NCI-H187 (cell line): ENCODE measurements at places on chromosomes 4 and X.

DNA sequence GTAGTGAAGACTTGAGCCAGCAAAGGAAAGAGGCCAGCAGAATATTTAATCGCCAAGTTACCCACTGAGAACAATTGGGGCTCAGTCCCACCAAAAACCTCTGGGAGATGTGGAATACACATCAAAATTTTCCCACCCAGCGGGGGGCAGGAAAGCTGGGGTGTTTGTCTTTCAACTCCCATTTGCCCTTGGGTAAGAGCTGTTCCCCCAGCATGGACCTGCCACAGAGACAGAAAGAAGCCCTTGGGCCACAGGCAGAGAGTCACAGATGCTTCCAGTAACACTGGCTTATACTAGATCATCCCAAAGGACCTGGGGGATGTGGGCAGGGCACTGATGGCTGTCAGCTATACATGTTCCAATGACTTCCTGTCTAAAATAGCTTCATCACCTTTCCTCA is 18.9 kb upstream of the FBXW7 start:
- no peak for DNase-seq

DNA sequence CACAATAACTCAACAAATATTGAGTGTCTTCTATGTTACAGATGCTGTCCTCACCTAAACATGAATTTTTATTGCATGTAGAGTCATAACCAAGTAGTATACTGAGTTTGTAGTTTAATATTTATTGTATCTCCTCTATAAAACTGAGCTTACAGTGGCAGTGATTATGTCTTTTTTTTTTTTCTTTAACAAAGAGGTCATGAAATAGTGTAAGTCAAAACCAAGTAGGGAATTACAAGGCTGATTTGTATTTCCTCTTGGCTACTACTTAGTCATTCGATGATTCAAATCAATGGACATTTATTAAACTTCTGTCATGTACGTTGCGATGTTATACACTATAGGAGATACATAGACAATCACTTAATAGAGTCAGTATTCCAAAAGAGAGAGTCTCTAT is 48.4 kb downstream of the IL15 start:
- no peak for DNase-seq

DNA sequence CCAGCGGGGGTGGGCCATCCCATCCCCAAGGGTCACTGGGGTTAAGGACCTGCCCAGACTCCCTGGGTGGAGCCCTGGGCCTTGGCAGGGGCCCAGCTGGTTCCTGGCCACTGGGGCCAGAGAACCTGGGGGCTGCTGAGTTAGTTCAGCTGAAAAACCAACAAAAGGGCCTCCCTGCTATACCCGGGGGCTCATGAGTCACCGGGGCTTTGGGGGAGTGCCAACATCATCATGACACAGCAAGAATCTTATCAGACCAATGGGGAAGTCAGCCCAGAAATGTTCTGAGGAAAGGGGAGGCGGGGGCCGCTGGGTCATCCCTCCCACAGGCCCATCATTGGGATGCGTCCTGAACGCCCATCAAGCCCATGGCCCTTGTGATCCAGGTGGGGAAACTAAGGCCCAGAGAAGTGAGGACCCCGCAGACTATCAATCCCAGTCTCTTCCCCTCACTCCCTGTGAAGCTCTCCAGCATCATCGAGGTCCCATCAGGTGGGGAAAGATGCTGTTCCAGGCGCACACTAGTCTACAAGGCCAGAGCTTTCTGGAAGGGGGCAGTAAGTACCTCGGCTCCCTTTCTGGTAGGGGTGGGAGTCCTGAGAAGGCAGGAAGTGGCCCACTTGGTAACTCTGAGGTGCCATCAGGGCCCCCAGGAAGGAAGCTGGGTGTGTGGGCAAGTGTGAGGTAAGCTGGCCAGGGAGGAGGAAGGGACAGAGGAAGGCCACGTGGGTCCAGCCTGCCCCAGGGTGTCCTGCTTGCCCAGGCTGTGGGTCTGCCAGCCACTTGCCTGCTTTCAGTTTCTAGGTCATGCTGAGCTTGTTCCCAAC is 4.5 kb downstream of the G6PD start:
- no peak for DNase-seq

- DNase-seq, result peak; percentile 4
Measured at GRCh38 chrX:40175511-40176350, 78.0 kb upstream of the BCOR start.

- no peak for DNase-seq
Measured at GRCh38 chr4:37780444-37781130, 45.9 kb upstream of the PGM2 start.

GRCh38 chr4:3238721-3239120 is 10.2 kb upstream of the MSANTD1 start:
- DNase-seq, result peak; percentile 20

DNA sequence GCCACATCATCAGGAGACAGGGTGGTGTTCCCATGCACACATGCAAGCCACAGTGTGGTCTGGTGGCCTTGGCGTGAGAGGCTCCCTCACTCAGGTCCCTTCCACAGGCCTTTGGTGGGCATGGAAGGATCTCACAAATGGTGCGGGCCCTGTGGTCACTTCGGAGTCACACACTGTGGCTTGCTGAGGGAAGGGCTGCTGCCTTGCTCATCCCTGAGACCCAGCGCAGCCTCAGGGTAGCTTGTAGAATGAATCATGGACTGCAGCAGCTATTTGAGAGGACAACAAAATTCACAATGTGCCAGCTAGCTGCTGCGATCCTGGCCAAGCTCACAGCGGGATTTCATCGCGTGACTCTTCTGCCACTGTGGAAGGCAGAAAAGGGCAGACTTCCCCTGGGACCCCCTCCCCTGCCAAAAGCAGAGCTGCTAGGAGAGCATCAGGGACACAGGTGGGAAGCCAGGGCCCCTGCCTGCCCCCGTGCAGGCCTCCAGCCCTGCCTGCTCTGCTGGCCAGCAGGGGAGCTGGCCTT is 106.4 kb downstream of the ABLIM2 start:
- no peak for DNase-seq

GRCh38 chrX:139936259-139936658 is 3.4 kb upstream of the ATP11C start:
- DNase-seq, result no peak

DNA sequence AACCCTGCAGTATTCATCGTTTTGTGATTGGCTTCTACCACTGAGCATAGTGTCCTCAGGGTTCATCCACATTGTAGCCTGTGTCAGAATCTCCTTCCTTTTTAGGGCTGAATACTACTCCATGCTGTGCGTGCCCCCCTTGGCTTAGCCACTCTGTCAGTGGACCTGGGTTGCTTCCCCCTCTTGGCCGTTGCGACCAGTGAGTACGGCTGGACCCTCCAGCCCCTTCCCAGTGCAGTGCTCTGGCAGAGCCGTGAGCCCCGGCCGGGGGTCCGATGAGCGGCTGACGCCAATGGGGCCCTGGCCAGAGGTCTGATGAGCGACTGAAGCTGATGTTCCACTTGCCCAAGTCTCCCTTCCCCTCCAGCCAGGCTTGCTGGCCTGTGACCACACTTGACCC is 6.9 kb downstream of the BLOC1S4 start:
- no peak for DNase-seq

DNA sequence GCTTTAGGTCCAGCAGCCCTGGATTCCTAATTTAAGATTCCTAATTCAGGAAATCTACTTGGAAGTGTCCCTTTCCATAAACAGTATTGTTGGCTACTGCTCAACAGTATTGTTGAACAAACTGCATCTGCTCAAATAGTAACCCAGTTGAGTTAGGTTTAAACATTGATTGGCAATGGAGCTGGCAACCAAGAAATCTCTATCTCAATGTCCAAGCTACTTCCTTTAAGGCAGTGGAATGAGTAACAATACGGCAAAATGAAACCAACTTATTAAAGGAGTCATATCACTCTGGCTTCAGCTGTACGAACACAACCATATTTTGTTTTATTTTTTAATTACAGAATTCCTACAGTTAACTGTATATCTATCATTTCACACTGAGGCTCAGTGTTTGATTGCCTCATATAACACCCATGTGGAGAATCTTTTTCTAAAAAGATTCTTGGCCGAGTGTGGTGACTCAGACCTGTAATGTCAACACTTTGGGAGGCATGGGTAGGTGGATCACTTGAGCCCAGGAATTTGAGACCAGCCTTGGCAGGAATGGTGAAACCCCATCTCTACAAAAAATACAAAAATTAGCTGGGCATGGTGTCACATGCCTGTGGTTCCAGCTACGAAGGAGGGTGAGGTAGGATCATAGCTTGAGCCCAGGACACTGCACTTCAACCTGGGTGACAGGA is 71.7 kb upstream of the IL13RA1 start:
- DNase-seq, result no peak

GRCh38 chrX:19549838-19550237 is 34.5 kb upstream of the MAP3K15 start:
- no peak for DNase-seq

DNA sequence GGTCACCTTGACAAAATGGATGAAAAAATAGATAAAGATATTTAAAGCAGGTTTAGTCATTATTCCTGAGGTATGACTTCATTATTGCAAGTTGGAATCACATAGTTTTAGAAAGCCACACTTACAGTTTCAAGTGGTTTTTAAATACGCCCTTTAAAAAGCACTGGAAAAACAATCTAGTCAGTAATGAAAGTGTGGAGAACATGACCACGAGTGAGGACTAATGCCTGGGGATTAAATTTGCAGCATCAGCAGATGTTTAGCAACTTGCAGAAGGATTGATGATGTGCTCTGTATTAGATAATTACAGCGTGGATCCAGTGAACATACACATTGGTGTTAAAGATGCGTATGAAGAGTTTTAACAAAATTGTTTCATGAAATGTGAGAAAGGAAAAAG is 5.9 kb downstream of the SPARCL1 start:
- no peak for DNase-seq

DNA sequence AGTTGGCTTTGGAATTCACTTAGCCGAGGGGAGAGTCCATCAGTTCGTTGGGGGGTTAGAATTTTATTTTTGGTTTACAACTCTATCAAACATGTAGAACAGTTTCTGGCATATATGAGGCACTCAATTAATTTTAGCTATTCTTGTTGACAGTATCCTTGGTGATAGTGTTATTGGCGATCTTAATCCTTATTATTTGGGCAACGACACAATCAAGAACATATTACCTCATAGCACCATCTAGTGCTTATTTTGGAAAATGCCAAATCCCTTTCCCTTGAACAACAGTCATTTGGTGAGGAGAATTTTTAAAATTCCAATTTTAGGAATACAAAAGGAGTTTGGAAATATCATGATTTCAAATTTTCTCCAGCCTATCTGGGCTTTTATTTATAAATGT is 17.9 kb upstream of the PGRMC1 start:
- DNase-seq, result no peak

- DNase-seq, result no peak
Measured at GRCh38 chr4:15130441-15130840, 128.2 kb downstream of the CPEB2 start.

DNA sequence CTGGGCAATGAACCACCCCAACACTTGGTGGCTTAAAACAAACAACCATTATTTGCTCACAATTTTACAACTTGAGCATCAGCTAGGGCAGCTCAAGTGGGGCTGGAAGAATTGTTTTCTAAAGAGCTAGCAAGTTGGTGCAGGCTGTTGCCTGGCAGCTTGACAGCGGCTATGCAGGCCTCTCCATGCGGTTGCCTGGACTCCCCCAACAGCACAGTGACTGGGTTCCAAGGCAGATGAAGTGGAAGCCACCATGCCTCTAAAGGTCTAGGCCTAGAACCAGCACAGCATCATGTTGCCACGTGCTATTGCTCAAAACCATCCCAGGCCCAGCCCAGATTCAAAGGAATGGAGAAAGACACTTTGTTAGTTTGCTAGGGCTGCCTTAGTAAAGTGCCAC is 114.8 kb downstream of the BCOR start:
- DNase-seq, result no peak

DNA sequence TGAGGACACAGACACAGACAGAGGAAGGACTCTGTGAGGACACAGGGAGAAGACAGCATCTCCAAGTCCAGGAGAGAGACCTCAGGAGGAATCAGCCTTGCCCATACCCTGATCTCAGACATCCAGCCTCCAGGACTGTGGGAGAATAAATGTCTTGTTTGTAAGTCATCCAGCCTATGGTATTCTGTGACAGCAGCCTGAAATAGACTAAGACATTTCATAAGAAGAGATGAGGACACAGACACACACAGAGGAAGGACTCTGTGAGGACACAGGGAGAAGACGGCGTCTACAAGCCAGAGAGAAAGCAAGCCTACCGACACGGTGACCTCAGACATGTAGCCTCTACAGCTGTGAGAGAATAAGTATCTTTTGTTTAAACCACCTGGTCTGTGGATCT is 112.1 kb downstream of the DHRSX start:
- no peak for DNase-seq

GRCh38 chr4:153222707-153223426 is 18.6 kb downstream of the TRIM2 start:
- DNase-seq, result no peak

- no peak for DNase-seq
Measured at GRCh38 chrX:1659664-1660461, 45.0 kb downstream of the ASMT start.

GRCh38 chr4:56465599-56466295 is 1.7 kb upstream of the SRP72 start:
- DNase-seq, result no peak

DNA sequence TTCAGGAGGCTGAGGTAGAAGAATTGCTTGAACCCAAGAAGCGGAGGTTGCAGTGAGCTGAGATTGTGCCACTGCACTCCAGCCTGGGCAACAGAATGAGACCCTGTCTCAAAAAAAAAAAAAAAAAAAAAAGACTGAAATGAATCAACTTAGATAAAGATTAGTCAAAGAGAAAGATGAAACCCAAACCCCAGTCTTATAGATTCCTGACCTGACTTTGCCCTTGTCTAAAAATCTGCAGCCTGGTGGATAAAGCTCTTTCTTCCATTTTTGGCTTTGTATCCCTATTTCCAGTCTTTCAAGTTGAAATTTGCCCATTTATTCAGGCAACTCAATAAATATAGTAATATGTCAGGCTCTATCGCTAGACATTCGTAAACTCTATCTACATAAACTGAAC is 39.3 kb upstream of the SPINK2 start:
- no peak for DNase-seq

GRCh38 chrX:68714856-68715255 is 67.4 kb downstream of the STARD8 start:
- no peak for DNase-seq

DNA sequence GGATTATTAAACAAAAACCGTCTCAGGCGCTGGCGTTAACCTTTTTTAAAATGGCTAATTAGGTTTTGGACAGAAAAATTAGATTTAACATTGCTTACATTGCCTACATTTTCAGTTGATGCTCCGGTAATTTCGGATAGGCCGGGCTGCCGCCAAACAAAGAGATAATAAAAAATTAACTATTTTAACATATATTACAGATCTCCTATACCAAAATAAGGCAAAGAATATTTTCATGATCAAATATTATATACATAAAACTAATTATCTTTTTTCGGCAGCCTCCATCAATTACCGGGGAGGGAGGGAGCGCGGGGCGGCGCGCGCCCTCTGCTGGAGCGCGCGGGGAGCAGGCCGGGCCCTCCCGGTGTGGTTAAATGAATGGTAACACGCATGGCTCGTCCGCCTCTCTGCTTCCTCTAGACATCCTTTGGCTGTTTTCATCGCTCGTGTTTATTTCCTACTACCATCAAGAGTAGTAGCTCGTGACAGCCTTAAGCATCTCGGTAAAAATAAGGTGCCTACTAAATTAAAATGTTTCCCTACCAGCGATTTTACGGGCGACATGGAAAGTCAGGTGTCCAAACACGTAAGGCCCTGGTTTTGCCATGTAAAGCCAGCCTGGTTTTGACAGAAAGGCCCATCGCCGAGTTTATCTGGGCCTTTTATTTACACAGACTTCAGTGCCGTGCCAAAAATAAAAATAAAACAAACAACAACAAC is 52.4 kb upstream of the TMEM33 start:
- peak; percentile 46 for DNase-seq
